ENCODE measurements at places on chromosomes 2 and 18. TPM values are rescaled to one million over a fixed set of nuclear protein-coding genes. Genes with fewer than 3 reads are reported as not detected.
A peak's percentile ranks its signal among the peaks of the same experiment; 100 is the strongest.

DNA sequence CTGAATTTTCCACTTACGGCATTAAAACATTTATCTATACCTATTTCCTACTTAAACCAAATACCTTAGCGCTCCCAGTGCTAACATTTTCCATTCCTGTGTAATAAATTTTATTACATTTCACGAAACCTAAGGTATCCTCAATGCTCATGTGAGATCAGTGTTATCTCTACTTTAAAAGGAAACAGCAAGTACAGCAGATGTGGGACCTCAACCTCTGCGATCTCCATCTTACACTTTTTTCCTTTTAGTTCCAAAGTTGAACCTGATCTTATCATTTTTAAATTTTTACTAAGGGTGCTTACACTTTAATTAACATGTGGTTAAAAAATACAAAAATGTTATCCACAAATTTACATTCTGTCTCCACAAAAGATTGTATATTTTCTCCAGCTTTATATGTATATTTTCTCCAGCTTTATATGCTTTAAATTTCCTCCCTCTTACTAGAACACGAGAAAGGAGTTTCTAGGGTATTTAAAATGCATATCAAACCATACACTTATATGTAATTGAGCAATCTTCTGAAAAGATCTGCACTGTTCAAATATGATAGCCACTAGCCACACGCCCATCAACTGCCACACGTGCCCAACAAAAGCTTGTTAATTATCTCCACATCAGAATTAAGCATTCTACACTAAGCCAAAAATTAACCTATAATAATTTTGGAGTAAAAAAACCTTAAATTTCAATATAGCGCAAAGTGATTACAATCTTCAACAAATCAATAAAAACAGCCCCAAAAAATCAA lies 38.1 kb downstream of the MBOAT2 start:
- DNase-seq, result no peak

- DNase-seq, result no peak
Measured at GRCh38 chr2:233455491-233455890, 101.2 kb downstream of the DGKD start.

DNA sequence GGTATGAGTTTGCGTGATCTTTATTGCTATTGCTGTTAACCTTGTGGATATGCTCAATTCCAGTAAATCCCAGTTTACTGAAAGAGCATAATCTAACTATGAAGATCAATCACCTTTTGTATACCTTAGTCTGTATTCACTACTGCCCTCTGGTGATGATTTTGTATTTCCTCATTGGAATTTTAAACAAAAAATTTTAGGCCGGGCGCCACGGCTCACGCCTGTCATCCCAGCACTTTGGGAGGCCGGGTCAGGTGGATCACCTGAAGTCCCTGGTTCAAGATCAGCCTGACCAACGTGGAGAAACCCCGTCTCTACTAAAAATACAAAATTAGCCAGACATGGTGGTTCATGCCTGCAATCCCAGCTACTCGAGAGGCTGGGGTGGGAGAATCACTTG lies 5.1 kb downstream of the COMMD1 start:
- DNase-seq, result no peak

Gene RBM45
- total RNA-seq, result 12.9 TPM

DNA sequence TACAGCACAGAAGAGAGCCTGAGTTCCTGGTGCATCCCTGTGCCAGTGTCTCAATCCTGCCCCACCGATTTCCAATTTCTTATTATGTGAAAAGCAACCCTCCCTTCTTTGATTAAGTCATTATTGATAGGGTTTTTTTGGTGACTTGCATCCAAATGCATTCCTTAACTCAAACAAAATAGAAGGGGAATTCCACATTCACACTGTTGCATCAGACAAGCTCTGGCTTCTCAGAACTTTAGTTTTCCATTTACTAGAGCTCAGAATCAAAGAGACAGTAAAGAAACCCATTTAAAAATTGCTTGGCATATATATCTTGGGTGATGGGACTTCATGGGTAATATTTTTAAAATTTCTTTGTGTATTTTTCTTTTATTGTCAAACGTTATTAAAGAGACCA lies 13.8 kb upstream of the TMEM200C start:
- DNase-seq, result no peak

GRCh38 chr2:187581125-187581896 lies 27.1 kb upstream of the TFPI start:
- DNase-seq, result peak; percentile 25

Gene MAIP1
- total RNA-seq, result 26.1 TPM

Gene ALLC
- not detected for total RNA-seq

DNA sequence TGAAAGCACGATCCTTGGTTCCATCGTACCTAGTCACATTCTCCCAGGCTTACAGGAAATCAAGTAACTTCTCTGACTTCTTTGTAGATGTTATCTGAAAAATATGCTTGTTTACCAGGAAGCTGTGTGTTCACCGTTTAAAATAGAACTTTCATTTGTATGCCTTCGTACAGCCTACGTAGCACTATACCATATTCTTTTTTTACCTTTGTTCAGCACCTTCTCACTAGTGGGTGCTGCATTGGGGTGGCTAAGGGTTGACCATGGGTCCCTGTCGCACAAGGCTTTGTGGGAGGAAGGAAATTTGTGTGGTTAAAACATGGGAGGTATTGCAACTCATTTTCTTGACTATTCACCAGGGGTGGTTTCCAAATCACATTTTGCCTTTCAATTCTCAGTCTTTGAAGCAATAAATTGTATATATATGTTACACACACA lies 16.6 kb downstream of the MALT1 start:
- DNase-seq, result peak; percentile 69

Gene CERKL
- total RNA-seq, result not detected

Gene EFHD1
- total RNA-seq, result not detected

DNA sequence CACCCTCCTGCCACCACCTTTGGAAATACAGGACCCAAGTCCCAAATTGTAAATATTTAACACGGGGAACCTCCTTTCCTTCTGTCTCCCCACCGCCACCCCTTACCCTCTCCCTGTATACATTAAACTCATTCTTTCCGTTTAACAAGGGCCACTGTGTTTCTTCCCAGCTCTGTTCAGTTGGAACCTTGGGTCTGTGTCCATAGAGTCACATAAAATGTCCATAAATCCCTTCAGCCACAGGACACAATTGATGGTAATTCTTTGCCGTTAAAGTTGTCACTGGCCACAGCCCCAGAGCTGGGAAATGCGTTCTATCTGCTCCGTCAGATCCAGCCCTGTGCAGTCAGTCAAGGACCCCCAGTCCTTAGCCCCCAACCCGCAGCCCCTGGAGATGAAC lies 49.9 kb upstream of the FZD7 start:
- DNase-seq, result no peak

DNA sequence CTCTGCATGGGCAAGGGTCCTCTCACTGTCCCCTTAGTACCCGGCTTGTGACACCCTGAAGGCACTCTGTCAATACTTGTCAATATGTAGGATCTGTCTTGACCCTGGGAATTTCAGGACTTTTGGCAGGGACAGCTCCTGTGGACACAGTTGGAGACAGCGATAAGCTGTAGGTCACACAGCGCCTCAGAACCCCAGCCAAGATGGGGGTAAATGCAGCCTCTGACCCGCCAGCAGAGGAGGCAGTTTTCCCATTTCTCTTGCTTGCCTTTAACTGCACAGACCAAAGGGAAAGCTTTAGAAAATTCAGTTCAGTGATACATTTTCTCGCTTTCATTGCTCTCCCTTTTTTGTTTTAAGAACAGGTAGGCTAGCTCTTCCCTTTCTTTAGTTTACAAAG lies 54.8 kb upstream of the KLHL29 start:
- DNase-seq, result peak; percentile 19

DNA sequence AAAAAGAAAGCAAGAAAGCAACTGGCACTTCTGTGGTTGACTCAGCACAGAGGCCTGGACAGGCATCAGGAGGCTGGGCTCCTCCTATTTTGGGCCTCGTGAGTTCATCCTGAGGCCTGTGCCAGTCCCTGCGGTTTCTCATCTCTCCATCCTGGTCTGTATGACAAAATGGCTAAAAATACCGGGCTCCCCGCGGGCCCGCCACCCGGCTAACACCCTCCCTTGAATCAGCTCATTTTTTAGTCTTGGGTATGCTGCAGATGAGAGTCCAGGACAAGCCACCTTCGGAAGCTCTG lies 62.3 kb upstream of the YWHAQ start:
- peak; percentile 52 for DNase-seq

Gene GRP
- not detected for total RNA-seq

Gene SCN1A
- not detected for total RNA-seq

Gene MAPRE3
- 4.1 TPM for total RNA-seq

Gene PROC
- total RNA-seq, result not detected

DNA sequence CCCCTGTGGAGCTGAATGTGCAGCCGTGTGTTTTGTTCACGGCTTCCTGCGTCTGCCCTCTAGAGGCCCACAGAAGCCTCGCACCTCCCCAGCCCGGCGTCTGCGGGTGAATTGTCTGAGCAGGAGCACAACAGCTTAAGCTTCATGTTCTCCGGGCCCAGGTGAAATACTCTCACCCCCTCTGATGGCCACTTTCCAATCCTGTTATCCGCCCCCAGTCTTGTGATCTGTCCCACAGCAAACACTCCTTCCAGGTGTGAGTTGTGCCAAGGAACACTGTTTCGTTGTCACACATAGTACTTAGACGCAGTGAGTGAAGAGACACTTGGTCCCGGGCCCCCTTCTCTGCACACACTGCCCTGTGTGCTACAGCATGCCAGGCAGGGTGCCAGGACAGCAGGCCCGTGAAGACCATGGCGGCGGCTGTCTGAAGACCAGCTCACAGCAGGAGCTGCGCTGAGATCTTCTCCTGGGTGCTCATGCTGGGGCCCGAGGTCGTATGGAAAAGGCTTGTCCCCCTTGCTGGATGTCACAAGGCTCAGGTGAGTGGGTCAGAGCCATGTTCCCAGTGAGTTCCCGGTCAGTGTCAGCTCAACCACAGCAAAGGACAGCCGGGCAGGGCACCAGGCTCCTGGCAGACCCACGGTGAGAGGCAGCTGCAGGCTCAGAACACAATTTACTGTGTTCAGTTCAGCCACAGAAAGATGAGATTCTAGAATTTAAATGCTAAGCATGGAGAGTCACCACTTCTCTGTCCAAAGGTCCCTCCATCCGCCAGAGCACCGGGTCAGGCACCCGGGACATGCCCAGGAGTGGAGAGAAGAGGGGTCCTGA lies 6.8 kb upstream of the PXDN start:
- DNase-seq, result peak; percentile 58

Gene DOK6
- not detected for total RNA-seq

Gene CYRIA
- total RNA-seq, result 2.5 TPM

- no peak for DNase-seq
Measured at GRCh38 chr2:121408641-121409040, 122.0 kb upstream of the RNU4ATAC start.

Gene SNRNP27
- total RNA-seq, result 76.6 TPM

- DNase-seq, result no peak
Measured at GRCh38 chr2:238803996-238804870, 43.7 kb upstream of the TWIST2 start.

DNA sequence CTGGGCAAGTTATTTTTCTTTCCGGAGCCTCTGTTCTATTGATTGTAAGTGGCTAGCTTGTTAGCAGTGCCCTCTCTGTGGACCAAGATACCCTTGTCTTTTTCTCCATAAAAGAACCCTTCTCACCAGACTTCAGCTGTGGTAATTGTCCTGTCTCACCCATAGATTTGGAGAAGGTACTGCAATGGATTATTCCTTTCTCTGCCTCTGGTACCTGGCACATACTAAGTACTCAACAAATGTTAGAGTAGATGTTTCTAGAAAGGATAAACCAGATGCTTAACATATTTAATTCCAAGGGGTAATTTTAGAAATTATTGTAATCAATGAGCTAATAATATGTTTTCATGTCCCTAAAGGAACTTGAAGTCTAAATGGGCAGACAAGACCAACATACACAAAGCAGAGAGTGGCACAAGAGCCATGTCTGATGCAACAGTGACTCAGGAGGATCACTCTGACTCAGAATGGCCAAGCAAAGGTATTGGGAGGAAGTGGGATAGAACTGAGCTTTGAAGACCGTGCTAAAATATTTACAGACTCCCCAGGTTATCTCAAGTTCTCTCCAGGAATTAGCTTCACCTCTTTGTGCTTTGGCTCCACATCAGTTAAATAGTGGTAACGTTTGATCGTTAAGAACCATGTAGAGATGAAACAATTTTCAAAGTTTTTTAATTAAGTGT lies 129.7 kb upstream of the OSR1 start:
- peak; percentile 50 for DNase-seq

Gene ST6GAL2
- total RNA-seq, result not detected

Gene CDK15
- total RNA-seq, result not detected

DNA sequence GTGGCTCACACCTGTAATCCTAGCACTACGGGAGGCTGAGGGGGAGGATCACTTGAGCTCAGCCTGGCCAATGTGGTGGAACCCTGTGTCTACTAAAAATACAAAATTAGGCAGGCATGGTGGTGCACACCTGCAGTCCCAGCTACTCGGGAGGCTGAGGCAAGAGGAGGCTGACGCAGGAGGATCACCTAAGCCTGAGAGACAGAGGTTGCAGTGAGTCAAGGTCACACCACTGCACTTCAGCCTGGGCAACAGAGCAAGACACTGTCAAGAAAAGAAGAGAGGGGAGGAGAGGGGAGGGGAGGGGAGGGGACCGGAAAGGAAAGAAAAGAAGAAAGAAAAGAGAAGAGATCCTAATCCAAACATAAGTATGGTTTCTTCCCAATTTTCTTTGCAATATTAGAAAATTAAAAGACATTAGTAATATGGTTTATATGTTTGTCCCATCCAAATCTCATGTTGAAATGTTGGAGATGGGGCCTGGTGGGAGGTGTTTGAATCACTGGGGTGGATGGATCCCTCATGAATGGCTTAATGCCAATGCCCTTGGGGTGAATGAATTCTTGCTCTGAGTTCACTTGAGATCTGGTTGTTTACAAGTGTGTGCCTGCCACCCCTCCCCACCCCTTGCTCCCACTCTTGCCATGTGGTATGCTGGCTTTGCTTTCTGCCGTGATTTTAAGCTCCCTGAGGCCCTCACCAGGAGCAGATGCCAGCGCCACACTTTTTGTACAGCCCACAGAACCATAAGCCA lies 50.7 kb downstream of the TRIP12 start:
- no peak for DNase-seq

DNA sequence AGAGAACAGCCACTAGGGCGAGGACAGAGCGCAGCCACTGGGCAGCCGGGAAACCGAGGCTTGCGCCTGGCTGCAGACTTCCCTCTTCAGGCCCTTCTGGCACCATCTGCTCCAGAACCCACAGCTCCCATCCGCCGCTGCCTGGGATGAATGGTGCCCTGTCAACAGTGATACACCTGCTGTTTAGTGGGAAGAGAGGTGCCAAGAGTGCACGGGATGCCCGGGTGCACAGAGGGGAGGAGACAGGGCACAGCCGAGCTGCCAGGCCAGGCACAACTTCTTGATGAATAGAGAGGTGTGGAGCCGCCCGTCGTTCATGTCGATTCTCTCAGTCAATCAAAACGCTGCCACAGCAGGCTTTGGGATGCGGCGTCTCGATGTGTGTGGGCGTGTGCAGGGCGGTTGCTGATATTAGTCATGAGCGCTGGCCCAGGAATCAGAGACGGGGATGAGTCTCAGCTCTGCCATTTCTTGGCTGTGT lies 39.5 kb downstream of the RRM2 start:
- peak; percentile 57 for DNase-seq

Gene ASTL
- 2.8 TPM for total RNA-seq

DNA sequence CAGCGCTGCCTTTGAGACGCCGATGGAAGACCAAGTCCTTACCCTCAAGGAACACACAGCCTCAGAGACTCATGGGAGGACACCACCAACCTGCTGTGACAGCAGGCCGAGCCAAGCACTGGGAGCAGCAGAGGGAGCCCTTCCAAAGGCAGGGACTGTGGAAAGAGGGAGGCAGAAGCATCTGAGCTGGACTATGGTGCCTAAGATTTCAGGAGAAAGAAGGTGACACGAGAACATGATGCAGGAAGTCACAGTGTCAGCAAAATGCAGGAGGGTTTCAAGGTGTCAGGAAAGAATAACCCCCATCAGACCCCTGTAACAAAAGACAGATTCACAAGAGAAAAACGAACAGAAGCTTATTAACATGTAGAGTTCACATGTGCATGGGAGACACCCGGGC lies 24.2 kb upstream of the COX7A2L start:
- no peak for DNase-seq

Measured in activated CD4-positive, alpha-beta T cell treated with anti-CD3 and anti-CD28 coated beads for 36 hours (primary cell).